Heart right ventricle (tissue), 16 donors: ENCODE measurements at places on chromosomes 5 and 9.

DNA sequence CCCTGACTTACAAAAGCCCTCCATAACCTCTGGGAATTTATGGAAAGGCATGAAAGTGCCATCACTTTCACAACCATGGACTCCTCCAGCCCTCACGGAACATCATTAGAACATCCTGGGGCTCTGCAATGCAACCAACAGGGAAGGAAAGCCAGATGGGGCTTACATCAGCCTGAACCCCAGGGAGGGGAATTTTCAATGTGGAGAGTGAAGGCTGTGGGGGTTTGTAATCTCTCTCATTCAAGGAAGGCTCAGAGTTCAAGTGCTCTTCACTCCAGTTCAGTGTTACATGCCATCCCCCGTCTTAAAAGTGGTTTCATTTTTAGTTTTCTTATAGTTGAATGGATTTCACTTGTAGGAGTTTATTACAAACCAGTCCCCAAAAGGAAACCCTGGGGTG lies 5.7 kb downstream of the SPRY4 start:
- no peak overlapping the region for H3K4me3 ChIP-seq
- H3K27me3 ChIP-seq: no peaks in the 10 kb centered on the region
- no peak overlapping the region for H3K27ac ChIP-seq
- H3K4me1 ChIP-seq: peaks cover 96% of the 10 kb centered on the region
- H3K36me3 ChIP-seq: no peaks in the 10 kb centered on the region

DNA sequence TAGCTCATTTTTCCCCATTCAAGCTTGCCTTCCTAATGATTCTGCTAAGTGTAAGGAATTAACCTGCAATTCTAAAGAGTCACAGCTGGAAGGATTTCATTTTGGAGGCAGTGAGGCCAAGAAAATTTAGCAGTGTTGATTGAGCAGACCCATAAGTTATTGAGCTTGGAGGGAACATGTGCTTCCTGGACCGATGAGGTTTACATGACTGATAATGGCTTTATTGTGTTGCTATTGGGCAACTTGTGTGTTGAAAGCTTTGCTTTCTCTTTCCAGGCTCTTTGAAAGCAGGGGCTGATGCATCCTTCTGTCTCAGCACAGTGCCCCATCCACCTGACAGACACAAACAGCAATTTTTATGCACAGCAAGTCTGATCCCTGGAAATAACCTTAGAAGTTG lies 398.9 kb upstream of the PCSK5 start:
- H3K4me3 ChIP-seq: no peak overlapping the region
- no peak overlapping the region for H3K27ac ChIP-seq
- no peak for DNase-seq

GRCh38 chr9:70035691-70036090 lies 8.0 kb upstream of the MAMDC2 start:
- no peak for DNase-seq
- H3K27me3 ChIP-seq: no peaks in the 10 kb centered on the region
- H3K4me3 ChIP-seq: no peak overlapping the region
- H3K4me1 ChIP-seq: peaks cover 3% of the 10 kb centered on the region
- no peak overlapping the region for H3K27ac ChIP-seq

GRCh38 chr9:86975036-86975435 lies 27.7 kb upstream of the GAS1 start:
- peaks cover 20% of the 10 kb centered on the region for H3K4me1 ChIP-seq
- peaks cover 3% of the 10 kb centered on the region for H3K27me3 ChIP-seq
- no peak for DNase-seq
- H3K27ac ChIP-seq: no peak overlapping the region
- no peaks in the 10 kb centered on the region for H3K36me3 ChIP-seq

- H3K27me3 ChIP-seq: no peaks in the 10 kb centered on the region
- no peak overlapping the region for H3K4me3 ChIP-seq
- H3K36me3 ChIP-seq: no peaks in the 10 kb centered on the region
- no peaks in the 10 kb centered on the region for H3K4me1 ChIP-seq
Measured at GRCh38 chr9:78821126-78821822, 524.3 kb downstream of the PSAT1 start.

- DNase-seq: no peak
- no peak overlapping the region for H3K27ac ChIP-seq
Measured at GRCh38 chr5:167065794-167066193, 1225.7 kb upstream of the WWC1 start.

GRCh38 chr9:97954550-97954989 lies 16.6 kb upstream of the HEMGN start:
- H3K36me3 ChIP-seq: no peaks in the 10 kb centered on the region
- no peak overlapping the region for H3K4me3 ChIP-seq
- no peak for DNase-seq
- no peak overlapping the region for H3K27ac ChIP-seq
- peaks cover 9% of the 10 kb centered on the region for H3K27me3 ChIP-seq
- no peaks in the 10 kb centered on the region for H3K4me1 ChIP-seq

DNA sequence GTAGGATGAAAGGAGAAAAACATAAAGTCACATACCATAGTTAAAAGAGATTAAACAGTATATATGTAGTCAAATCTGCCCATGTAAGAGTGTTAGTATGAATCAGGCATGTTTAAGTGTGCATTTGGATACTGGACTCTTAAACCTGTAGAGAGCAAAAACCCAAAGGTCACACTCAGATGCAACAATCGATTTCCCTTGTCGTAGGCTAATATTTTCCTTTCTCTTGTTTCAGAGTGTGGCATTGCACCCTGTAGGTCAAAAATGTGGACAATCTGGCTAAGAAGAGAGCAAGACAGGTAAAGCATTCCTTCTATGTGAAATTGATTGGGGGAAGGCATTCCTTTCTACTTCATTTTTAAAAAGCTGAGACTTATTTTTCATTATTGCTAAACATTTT lies 8.9 kb downstream of the JAKMIP2 start:
- H3K27ac ChIP-seq: no peak overlapping the region
- no peaks in the 10 kb centered on the region for H3K4me1 ChIP-seq
- no peak for DNase-seq
- no peaks in the 10 kb centered on the region for H3K36me3 ChIP-seq

DNA sequence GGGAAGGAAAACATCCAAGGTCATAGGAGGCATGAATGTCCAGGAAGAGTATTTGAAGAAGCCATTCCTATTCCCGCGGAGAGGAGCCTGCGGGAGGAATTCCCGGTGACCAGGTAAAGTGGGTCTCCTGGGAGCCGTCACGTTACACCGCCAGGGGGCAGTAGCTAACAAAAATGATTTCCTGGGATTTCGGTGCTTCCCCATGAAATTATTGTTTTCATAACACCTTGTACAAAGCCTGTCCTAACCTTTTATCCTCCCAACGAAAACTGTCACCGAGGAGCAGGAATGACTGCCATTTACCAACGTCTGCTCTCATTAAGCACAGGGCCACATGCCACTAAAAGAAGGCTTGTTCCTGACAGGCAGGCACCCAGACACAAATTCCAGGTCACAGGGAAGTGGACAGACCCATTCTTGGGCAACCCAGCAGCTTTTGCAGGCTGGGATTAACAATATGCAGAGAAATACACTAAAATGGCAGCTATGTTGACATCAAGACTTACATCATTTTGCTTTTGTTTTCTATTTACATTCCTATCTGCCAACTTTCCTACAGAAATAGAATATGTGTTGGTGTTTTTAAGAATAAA lies 41.2 kb upstream of the CTSL start:
- H3K4me1 ChIP-seq: peaks cover 27% of the 10 kb centered on the region
- no peak overlapping the region for H3K27ac ChIP-seq
- no peak overlapping the region for H3K4me3 ChIP-seq
- peaks cover 14% of the 10 kb centered on the region for H3K36me3 ChIP-seq
- no peaks in the 10 kb centered on the region for H3K27me3 ChIP-seq

DNA sequence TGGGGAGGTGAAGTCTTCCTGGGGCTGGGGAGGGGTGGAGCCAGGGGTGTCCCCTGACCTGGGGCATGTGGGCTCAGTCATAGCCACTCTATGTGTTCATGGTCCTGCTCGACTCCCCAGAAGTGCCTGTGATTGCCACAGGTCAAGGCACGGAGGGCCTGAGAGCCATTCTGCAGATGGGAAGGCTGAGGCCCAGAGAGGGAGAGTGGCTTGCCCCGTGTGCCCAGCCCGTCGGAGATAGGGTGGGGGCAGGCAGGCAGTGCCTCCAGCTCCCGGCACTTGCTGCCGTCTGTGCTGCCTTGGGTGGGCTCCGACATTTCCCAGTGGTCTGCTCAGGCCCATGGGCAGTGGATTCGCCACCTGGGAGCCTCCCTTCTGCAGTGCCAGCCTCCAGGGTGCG lies 74.0 kb downstream of the RXRA start:
- DNase-seq: no peak
- peaks cover 67% of the 10 kb centered on the region for H3K4me1 ChIP-seq
- H3K27me3 ChIP-seq: no peaks in the 10 kb centered on the region
- H3K27ac ChIP-seq: no peak overlapping the region
- no peak overlapping the region for H3K4me3 ChIP-seq

DNA sequence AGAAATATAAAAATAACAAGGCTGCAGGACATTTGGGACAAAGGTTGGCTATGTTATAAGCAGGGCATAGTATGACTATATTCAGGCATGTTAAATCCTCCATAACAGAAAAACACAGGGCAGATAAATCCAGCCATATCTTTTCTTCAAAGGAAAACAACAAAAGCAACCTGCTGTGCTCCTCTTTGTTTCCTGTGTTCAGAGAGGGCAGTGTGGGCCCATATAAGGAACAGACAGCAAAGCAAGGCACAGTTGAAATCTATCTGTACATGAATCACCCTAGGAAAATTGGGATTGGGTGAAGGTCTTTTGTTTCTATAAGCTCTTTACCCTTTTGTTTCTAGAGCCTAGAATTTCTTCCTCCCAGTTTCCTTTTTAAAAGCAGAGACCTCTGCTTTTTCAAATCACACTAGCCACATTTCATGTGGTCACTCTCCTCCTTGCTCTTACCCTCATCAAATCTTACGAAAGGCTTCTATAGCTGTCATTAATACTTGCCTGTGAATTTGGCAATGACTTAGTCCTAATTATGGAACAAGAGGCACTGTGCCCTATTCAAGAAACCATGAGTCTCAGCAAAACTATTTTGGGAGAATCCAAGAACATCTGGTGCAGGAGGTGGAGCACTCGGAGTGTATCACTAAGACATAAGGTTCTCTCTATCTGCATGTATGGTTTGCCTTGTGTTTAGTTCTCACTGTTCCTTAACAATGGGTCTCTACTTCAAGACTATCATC lies 1.8 kb downstream of the GZMA start:
- DNase-seq: no peak
- no peaks in the 10 kb centered on the region for H3K27me3 ChIP-seq
- no peaks in the 10 kb centered on the region for H3K4me1 ChIP-seq
- H3K27ac ChIP-seq: no peak overlapping the region
- no peaks in the 10 kb centered on the region for H3K36me3 ChIP-seq
